ENCODE measurements at places on chromosomes 2 and 18.

- DNase-seq: no peak
These were observed 199.4 kb downstream of the ZNF385B start for GRCh38 chr2:179661986-179662385.

DNA sequence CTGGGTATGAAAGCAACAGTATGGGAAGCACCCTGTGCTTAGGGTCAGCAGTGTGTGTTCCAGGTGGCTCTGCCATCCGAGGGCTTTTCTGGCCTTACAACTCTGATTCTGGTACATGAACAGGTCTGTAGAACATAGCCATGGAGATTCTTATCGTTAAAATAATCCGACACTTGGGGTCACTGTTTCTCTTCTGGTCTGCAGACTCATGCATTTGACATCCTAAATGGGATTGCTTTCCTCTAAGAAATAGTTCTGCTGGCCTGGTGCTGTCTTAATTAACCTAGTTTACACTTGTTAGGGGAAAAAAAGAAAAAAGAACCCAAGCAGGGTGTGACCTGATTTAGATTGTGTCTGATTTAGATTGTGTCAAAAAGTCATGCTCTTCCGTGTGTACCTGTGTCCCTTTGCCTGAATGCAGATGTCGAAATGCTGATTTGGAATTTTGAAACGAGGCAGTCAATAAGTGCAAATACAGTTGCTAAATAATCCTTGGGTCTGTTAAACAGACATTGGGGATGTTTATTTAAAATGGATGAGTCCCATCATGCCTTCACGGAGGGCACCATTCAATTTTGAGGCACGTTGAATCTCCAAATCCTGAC lies 59.6 kb downstream of the TRPM8 start:
- no peak for DNase-seq

DNA sequence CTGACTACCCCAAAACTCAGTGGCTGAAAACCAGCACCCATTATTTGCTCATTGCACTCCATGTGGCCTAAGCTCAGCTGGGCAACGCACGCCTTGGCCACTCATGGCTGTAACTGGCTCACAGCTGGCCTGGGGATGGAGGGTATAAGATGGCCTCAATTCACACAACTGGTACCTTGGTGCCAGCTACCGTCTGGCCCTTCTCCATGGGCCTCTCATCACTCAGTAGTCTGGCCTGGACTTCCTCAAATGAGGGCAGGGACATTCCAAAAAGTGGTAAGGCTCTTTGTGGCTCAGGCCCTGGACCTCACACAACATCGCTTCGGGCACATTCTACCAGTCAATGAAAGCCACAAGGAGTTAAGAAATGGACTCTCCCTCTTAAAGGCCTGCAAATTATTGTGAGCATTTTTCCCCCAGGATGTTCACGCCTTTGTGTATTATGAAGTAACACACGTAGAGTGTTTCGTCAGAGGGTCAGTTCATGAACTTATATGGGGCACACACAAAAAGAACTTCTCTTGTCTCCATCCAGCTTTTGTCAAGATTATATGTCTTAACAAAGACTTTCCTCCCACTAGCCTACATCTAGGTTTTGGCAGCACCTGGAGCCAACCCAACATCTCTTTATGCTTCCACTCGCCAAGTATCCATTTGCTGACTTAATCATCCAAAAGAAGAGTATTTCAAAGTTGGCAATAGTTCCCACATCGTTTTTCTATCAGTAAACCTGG lies 145.2 kb downstream of the CCBE1 start:
- no peak for DNase-seq

- no peak for DNase-seq
These were observed 1.1 kb downstream of the CNDP2 start for GRCh38 chr18:74497324-74497676.

DNA sequence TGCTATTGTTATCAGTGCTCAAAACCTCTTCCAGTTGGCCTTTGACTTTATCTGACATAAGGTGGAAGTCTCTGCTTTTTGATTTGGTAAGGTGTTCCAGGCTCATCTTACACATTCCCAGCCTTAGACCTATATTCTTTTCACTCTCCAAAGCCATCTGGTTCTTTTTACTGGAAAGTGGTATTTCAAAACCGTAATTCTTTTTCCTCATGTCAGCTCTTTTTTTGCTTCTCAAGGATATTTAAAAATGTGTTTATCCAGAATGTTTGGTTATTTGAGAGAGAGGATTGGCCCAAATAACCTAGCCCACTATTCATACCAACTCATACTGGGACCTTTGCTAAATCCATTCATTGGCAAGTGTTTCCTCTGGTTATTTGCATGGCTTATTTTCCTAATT lies 411.2 kb upstream of the PIK3C3 start:
- no peak for DNase-seq

GRCh38 chr2:188765522-188766470 lies 208.4 kb upstream of the COL3A1 start:
- no peak for DNase-seq

- DNase-seq: no peak
These were observed 70.3 kb downstream of the CERKL start for GRCh38 chr2:181586569-181587081.

- DNase-seq: no peak
These were observed 187.9 kb downstream of the BCL11A start for GRCh38 chr2:60365556-60365955.

DNA sequence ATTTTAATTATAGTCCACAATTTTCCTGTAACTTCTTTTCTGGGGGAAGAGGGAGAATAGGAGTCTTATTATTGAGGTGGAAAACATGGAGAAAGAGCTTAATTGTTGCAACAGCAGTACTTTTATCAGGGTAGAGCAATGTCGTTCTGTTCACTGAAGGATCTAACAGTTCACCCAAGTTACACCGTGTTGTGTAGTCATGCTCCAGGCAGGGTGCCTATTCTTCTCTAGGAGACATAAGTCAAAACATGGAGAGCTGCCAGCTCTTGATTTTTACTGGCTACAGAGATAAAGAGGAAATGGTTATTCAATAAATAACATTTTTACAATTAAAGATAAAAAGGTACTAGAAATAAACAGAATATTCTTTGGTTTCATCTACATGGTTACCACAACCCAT lies 594.3 kb upstream of the NETO1 start:
- DNase-seq: no peak

- DNase-seq: no peak
These were observed 95.0 kb upstream of the HDAC4 start for GRCh38 chr2:239495791-239496233.

DNA sequence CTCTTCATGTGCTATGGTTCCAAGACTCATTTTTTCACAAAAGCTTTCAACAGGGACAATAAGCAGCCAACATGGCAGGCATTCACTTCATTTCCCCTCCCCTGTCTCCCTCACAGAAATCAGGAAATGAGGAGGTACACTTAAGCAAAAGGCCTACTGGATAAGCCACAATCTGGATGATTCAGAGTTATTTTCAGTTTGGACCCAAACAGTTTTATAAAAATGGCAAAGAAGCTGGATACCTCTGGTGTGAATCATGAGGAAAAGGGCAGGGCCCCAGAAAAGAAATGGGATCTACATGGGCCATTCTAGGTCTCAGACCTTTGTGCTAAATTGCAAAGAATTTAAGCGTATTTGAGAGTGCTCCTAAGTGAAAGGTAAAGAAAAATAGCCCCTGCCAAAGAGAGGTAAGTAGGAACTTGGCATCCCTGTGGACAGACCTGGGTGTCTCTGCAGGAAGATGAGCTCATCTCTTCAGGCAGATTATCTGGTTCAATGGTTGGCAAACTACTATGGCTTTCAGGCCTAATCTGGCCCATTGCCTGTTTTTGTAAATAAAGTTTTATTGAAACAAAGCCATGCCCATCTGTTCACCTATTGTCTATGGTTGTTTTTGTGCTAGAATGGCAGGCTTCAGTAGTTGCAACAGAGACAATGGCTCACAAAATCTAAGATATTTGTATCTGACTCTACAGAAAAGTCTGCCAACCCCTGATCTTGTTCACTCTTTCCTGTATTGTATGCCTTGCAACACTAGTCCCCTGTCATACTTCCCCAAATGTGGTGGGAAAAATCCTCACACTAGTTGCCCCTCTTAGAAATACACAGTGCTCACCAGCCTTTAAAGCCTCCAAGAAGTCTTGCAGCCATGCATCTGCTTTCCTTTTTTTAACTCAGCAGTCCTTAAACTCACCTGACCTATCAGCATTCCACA lies 315.0 kb downstream of the ALK start:
- DNase-seq: no peak

GRCh38 chr2:158774681-158775080 lies 20.4 kb upstream of the DAPL1 start:
- DNase-seq: no peak

GRCh38 chr2:185291035-185291647 lies 447.5 kb upstream of the FSIP2 start:
- DNase-seq: no peak

- DNase-seq: no peak
These were observed 72.2 kb downstream of the HDAC4 start for GRCh38 chr2:239328351-239329191.

DNA sequence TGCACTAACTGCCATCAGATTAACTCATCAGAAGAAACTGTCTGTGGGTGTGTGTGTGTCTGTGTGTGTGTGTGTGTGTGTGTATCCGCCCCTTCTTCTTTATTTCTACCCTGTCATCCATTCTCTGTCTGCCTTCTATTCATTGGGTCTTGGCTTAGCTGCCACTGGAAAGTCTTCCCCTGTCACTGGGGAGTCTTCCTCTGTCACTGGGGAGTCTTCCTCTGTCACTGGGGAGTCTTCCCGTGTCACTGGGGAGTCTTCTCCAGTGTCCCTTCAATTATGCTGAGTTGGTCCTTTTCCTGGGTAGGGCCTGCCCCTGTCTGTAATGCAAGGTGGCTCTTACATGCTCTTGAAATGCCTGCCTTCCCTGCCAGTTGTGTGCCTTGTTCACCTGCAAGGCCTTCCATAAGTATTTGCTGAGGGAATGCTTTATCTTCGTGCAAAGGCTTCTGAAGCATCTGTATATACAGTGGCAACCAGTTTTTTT lies 18.9 kb upstream of the POLR1B start:
- DNase-seq: no peak

GRCh38 chr2:165283342-165283741 lies 44.1 kb downstream of the SCN2A start:
- DNase-seq: no peak

GRCh38 chr2:230668939-230669303 lies 43.7 kb upstream of the CAB39 start:
- DNase-seq: no peak

DNA sequence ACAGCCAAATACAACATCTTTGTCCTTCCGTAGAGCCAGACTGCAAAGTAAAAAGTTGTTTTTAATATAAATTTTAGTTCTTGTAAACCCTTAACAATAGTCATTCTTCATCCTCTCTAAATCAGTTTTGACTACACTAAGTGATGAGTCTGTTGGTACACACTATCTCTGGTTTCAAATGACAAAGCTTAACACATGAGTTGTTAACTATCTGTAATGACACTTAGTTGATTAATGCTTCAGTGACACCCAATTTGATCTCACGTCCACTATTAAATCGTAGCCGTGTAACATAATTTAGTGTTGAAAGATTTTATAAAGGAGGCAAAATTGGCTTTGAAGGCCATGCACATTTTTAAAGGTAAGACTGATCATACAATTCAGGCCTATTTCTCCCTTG lies 181.6 kb downstream of the ZNF521 start:
- no peak for DNase-seq

GRCh38 chr2:144550911-144551310 lies 31.0 kb upstream of the ZEB2 start:
- no peak for DNase-seq

DNA sequence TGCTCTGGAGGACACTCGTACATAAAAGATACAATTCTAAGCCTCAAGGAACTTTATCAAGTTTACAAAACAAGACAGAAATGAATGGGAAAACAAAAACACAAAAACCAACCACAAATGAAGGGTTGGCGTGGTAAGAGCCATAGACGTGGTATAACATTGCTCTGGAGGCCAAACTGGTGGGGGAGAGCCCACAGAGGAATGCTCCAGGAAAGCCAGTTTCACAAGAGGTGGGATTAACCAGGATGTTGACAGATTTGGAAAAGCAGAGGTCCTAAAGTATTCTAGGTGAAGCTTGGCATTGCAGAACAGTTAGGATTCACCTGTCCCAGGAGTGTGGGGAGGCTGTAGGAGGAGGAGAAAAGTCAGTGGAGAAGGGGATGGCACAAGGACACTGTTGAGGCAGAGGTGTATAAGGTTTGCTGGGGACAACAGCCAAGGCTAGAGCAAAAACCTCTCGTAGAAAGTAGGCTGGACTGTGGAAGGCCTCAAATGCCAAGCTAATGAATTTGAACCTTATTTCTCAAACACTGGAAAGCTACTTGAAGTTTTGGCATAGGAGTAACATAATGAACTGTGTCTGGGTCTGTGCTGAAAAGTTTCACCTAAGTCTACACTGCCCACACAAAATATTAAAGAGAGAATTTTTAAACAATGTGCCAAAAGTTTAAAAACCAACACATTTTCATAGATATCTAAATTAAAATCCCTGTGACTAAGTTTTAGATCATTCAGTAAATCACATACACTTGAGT lies 135.1 kb downstream of the THADA start:
- DNase-seq: no peak

GRCh38 chr2:167732326-167732725 lies 515.1 kb downstream of the STK39 start:
- no peak for DNase-seq

GRCh38 chr2:110113961-110114591 lies 1.5 kb downstream of the MALL start:
- DNase-seq: no peak

GRCh38 chr2:150012986-150013385 lies 425.4 kb upstream of the MMADHC start:
- DNase-seq: no peak

DNA sequence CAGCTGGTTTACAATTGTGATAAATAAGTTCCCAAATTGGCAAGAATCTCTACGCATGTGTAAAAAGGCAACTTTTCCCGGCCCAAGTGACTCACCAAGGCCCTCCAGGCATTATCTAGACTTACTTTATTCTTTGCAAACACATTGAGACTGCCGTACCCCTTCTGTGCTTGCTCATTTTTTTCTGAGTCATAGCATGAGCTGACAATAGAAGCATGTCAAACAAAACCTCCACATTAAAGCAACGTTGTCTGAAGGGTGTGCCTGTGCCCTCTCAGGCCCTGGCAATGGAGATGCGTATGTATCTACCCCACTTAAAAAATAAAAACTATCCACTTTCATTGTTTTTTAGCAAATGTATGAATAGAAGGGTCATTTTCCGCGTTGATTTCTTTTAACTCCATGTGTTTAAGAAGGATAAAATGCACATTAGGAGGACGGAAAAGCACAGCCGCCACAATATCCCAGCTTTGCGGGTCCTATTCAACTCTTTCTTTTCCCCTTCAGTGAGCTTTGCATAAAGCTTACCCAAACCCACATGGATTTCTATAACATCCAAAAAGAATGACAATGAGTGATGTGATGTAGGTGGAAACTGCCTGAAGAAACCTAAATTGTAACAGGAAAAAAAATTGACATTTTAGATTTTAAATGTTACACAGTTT lies 298.2 kb downstream of the CDCA7 start:
- DNase-seq: no peak

- DNase-seq: no peak
These were observed 14.9 kb upstream of the IL1RL1 start for GRCh38 chr2:102296449-102296848.
